Activated B cell treated with CpG ODN at 0.5 μM for 24 hours (primary cell): ENCODE measurements at places on chromosomes 7 and 10. TPM values are rescaled to one million over a fixed set of nuclear protein-coding genes. Genes with fewer than 3 reads are reported as not detected.

GRCh38 chr10:103673606-103674005 lies 180.1 kb downstream of the NEURL1 start:
- H3K27me3 ChIP-seq = no peaks in the 10 kb centered on the region
- no peak for DNase-seq
- H3K4me3 ChIP-seq = no peak overlapping the region
- H3K4me1 ChIP-seq = peaks cover 29% of the 10 kb centered on the region
- no peaks in the 10 kb centered on the region for H3K36me3 ChIP-seq
- H3K27ac ChIP-seq = no peak overlapping the region

- H3K4me3 ChIP-seq = no peak overlapping the region
- no peak overlapping the region for H3K27ac ChIP-seq
- peaks cover 3% of the 10 kb centered on the region for H3K27me3 ChIP-seq
- no peak for DNase-seq
- no peaks in the 10 kb centered on the region for H3K4me1 ChIP-seq
These were observed 310.4 kb downstream of the CTNNA3 start for GRCh38 chr10:67385566-67385965.

Gene RNF133
- total RNA-seq = not detected in 2 replicates

Gene SGPL1
- 35.9 and 36.3 TPM in 2 replicates for total RNA-seq
